Mesothelial cell of epicardium (in vitro differentiated cells): ENCODE measurements at places on chromosomes 1 and 21. TPM values are rescaled to one million over a fixed set of nuclear protein-coding genes. Genes with fewer than 3 reads are reported as not detected.

ESPN gene
- total RNA-seq, result 1.2 to 1.6 TPM (median 1.4 TPM) in 3 replicates

OR2L13 gene
- not detected in 3 replicates for total RNA-seq

- peak; percentile 66 for DNase-seq
- peaks cover 38% of the 10 kb centered on the region for H3K27me3 ChIP-seq
- H3K4me1 ChIP-seq, result peaks cover 35% of the 10 kb centered on the region
- H3K36me3 ChIP-seq, result no peaks in the 10 kb centered on the region
Observed at GRCh38 chr1:166947398-166948043, 27.8 kb downstream of the ILDR2 start.

GRCh38 chr1:37433171-37433570 lies 41.2 kb upstream of the ZC3H12A start:
- H3K4me1 ChIP-seq, result no peaks in the 10 kb centered on the region
- H3K36me3 ChIP-seq, result no peaks in the 10 kb centered on the region
- H3K27me3 ChIP-seq, result peaks cover 54% of the 10 kb centered on the region

DMRTA2 gene
- total RNA-seq, result 0.07 TPM in 1 of 3 replicates, not detected in the others

RNU1-2 gene
- total RNA-seq, result 3,774 to 3,945 TPM (median 3,937 TPM) in 3 replicates
